ENCODE measurements at places on chromosomes 1 and 21. TPM values are rescaled to one million over a fixed set of nuclear protein-coding genes. Genes with fewer than 3 reads are reported as not detected.

GRCh38 chr21:44428281-44428960, 26.9 kb upstream of the LRRC3 start:
- no peak overlapping the region for H3K27ac ChIP-seq
- H3K4me3 ChIP-seq: no peak overlapping the region
- H3K27me3 ChIP-seq: no peaks in the 10 kb centered on the region
- H3K4me1 ChIP-seq: no peaks in the 10 kb centered on the region

KCNN3 gene
- total RNA-seq: 0.99 TPM

- H3K36me3 ChIP-seq: no peaks in the 10 kb centered on the region
- H3K4me1 ChIP-seq: peaks cover 3% of the 10 kb centered on the region
- no peak overlapping the region for H3K4me3 ChIP-seq
- DNase-seq: peak; percentile 79
Measured at GRCh38 chr1:33086384-33086850, 5.5 kb downstream of the AZIN2 start.

DNA sequence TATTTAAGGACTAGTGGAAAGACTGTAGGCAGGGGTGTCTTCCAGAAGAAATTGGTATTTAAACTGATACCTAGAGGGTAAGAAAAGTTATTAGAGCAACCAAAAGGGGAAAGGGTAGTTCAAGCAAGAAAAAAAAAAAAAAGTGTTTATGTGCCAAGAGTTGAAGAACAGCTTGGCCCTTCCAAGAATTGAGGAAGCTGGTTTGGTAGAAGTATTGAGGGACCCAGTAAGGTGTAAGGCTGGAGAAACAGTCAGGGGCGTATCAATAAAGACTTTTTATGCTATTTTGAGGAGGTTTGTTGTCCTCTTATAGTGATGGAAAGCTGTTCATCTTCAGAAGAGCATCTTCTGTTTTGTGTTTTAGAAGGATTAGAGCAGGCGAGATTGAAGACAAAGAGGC, 108.3 kb downstream of the PTPRC start:
- DNase-seq: no peak
- H3K27me3 ChIP-seq: no peaks in the 10 kb centered on the region
- H3K36me3 ChIP-seq: no peaks in the 10 kb centered on the region
- no peak overlapping the region for H3K4me3 ChIP-seq

- H3K27me3 ChIP-seq: no peaks in the 10 kb centered on the region
- no peak overlapping the region for H3K27ac ChIP-seq
- no peaks in the 10 kb centered on the region for H3K36me3 ChIP-seq
- DNase-seq: no peak
- no peak overlapping the region for H3K4me3 ChIP-seq
Measured at GRCh38 chr1:219433001-219433400, 179.9 kb downstream of the ZC3H11B start.

- no peak for DNase-seq
- H3K27ac ChIP-seq: no peak overlapping the region
- no peaks in the 10 kb centered on the region for H3K36me3 ChIP-seq
- no peaks in the 10 kb centered on the region for H3K4me1 ChIP-seq
Measured at GRCh38 chr1:187696073-187696472, 867.3 kb downstream of the PLA2G4A start.

KRTAP13-2 gene
- 2.3 TPM for total RNA-seq

SFPQ gene
- 221 TPM for total RNA-seq

CD160 gene
- total RNA-seq: 0.61 TPM

DNA sequence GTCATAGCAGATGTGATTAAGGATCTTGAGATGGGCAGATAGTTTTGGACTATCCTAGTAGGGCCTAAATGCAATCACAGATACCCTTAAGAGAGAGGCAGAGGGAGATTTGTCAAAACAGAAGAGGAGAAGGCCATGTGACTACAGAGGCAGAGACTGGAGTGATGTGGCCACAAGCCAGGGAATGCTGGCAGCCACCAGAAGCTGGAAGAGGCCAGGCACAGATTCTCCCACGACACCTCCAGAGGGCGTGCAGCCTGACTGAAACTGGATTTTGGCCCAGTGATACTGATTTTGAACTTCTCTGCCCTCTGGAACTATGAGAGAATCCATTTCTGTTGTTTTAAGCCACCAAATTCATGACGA, 52.1 kb upstream of the EPS8L3 start:
- no peaks in the 10 kb centered on the region for H3K36me3 ChIP-seq
- no peak for DNase-seq
- no peaks in the 10 kb centered on the region for H3K27me3 ChIP-seq
- H3K4me3 ChIP-seq: no peak overlapping the region
- no peak overlapping the region for H3K27ac ChIP-seq

DNA sequence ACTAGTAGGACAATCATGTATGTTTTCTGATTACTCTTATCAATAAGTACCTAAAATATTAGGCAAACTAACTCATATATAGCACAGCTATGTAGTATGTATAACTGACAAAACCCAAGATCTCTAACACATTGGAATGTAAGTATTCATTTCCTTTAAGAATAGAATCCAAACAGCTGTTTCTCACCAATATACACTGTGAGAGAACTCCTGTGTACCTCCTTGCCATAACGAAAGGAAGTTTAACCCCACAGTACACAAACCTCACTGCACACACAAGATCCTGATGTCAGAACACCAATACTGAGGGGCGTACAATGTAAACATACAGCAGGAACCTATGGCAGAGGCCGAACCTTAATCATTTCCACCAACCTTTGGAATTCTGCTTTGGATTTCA, 113.0 kb downstream of the SMYD3 start:
- H3K4me1 ChIP-seq: no peaks in the 10 kb centered on the region
- no peak for DNase-seq
- no peak overlapping the region for H3K4me3 ChIP-seq
- H3K27me3 ChIP-seq: no peaks in the 10 kb centered on the region
- H3K36me3 ChIP-seq: no peaks in the 10 kb centered on the region

DNA sequence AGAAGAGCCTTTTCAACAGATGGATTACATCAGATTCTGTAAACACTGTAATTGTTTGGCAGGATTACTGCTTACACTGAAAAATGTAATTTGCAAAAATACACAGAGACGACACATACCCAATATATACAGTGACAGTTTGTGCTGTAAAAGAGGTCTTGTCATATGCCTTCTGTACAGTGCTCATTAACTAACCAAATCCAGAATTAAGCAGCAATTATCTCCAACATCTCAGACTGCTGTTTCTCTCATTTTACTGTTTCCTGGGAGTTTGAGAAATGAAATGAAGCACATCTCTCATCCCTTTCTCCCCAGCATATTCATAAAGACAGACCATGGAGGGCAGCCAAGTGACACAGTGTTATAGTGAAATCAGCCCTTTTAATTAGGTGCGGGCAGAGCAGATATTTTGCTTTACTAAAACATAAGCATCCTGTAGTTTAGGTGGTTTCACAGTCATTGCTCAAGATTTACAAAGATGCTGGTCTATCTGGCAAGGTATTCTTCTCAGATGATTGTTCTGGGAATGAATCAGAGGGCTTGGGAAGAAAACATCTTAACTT, 618.4 kb upstream of the USP24 start:
- H3K4me1 ChIP-seq: no peaks in the 10 kb centered on the region
- no peak for DNase-seq
- no peak overlapping the region for H3K27ac ChIP-seq
- H3K27me3 ChIP-seq: no peaks in the 10 kb centered on the region
- no peaks in the 10 kb centered on the region for H3K36me3 ChIP-seq

FAM89A gene
- total RNA-seq: 3.6 TPM

DNA sequence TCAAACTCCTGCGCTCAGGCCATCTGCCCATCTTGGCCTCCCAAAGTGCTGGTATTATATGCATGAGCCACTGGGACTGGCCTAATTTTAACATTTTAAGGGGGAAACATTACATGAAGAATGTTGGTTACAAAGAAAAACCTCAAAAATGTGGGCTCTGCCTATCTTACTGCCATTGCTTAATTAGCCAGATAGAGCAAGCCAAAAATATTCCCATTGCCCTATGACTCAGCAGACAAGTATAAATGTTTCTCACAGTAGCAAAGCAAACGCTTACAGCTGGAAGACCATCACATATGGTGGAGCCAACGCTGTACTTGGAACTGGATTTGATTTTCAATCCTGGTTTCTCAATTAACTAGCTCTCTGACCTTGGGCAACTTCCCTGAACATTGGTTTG, 502.0 kb downstream of the SMYD3 start:
- no peak overlapping the region for H3K4me3 ChIP-seq
- H3K4me1 ChIP-seq: no peaks in the 10 kb centered on the region

GRCh38 chr1:1182491-1183220, 9.0 kb downstream of the TTLL10 start:
- H3K27me3 ChIP-seq: peaks cover 3% of the 10 kb centered on the region
- no peak for DNase-seq
- H3K36me3 ChIP-seq: no peaks in the 10 kb centered on the region
- H3K4me1 ChIP-seq: no peaks in the 10 kb centered on the region

- H3K27ac ChIP-seq: no peak overlapping the region
- H3K4me1 ChIP-seq: no peaks in the 10 kb centered on the region
- no peak for DNase-seq
Measured at GRCh38 chr1:53585565-53585964, 126.4 kb downstream of the DMRTB1 start.

TMPRSS3 gene
- 0.82 TPM for total RNA-seq

GRCh38 chr1:200873671-200874397, 1.1 kb downstream of the GPR25 start:
- no peak for DNase-seq
- H3K36me3 ChIP-seq: no peaks in the 10 kb centered on the region
- H3K27ac ChIP-seq: no peak overlapping the region
- peak overlapping the region; percentile 24 for H3K4me3 ChIP-seq

- no peak overlapping the region for H3K4me3 ChIP-seq
- H3K27ac ChIP-seq: no peak overlapping the region
- H3K27me3 ChIP-seq: no peaks in the 10 kb centered on the region
- no peaks in the 10 kb centered on the region for H3K36me3 ChIP-seq
- H3K4me1 ChIP-seq: no peaks in the 10 kb centered on the region
- peak; percentile 53 for DNase-seq
Measured at GRCh38 chr1:152347116-152347728, 12.6 kb downstream of the FLG2 start.

GRCh38 chr1:224199679-224200078, 16.6 kb downstream of the DEGS1 start:
- no peaks in the 10 kb centered on the region for H3K36me3 ChIP-seq
- no peak for DNase-seq
- H3K27ac ChIP-seq: no peak overlapping the region
- H3K27me3 ChIP-seq: no peaks in the 10 kb centered on the region

DNA sequence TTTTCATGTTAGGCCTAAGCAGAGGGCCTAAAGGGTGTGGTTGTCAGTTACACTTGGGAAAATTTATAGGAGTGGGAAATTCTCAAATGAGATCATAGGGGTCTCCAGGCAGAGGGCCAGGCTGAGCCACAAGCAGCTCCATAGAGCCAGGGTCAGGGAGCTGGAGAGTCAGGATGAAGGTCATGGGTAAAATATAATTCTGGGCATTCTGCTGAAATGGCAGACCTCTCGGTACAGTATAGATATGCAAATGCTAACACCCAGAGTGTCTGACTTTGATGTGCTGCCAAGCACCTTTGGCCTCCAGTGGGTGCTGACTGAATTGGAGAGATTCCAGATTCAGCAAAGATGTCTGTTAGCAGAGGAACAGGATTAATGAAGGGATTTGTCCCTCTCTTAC, 40.1 kb downstream of the DNM3 start:
- H3K27ac ChIP-seq: no peak overlapping the region
- peak; percentile 47 for DNase-seq
- H3K4me3 ChIP-seq: no peak overlapping the region
- H3K4me1 ChIP-seq: no peaks in the 10 kb centered on the region
- no peaks in the 10 kb centered on the region for H3K36me3 ChIP-seq

DNA sequence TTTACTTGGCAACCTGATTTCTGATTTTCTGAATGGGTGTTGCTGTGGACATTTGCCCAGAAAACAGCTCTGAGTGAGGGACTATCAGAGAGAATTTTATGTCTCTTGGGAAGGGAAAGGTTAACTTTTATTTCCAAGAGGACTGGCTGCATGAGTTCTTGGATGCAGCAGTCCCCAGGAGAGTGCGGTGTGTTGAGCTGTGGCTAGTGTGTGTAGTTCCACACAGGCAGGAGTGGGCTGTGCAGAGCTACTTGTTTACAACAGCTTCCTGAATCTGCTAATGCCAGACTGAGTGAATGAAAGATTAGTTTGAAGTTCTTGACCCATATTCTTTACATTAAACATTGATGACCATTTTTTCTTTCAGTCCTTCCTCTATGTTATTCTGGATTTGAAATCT, 41.0 kb upstream of the APOBEC4 start:
- no peak overlapping the region for H3K27ac ChIP-seq
- no peak for DNase-seq
- H3K36me3 ChIP-seq: no peaks in the 10 kb centered on the region
- H3K27me3 ChIP-seq: no peaks in the 10 kb centered on the region
- H3K4me1 ChIP-seq: no peaks in the 10 kb centered on the region

DNA sequence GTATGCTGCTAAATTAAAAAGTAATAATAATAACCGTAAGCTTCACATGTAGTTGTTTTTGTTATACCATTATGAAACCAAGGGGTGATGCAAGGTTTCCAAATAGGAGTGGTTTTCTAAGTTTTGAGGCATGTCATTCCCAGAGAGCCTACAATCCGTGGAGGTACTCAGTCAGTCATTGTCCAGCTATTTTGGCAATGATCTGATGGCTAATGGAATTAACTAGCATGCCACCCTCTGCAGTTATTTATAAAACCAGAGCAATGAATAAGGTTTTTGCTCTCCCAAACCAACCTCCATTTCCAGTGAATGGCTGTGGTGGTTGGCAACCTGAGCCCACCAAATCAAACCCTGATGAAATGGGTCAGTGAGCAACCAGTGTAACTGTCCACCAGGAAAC, 106.4 kb downstream of the TBX15 start:
- no peaks in the 10 kb centered on the region for H3K4me1 ChIP-seq
- no peak for DNase-seq
- no peak overlapping the region for H3K4me3 ChIP-seq
- H3K27ac ChIP-seq: no peak overlapping the region
- no peaks in the 10 kb centered on the region for H3K36me3 ChIP-seq
- H3K27me3 ChIP-seq: no peaks in the 10 kb centered on the region

DNA sequence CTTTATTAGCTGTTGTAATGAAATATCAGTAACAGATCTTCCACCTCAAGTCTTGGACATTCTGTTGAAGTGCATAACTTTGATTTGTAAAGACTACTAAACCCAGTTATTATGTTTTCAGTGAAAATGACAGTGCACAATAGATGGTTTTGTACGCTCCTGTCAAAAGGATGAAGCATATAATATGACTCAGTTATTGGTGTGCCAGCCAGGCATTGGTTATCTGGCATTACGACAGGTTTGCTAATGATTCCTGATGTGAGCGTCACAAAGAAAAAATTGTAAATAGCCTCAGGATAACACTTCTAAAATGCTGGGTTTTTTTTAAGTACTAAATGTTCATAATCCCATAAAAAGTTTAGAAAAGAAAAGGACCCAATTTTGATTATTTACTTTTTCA, 147.9 kb downstream of the MAGI3 start:
- H3K4me1 ChIP-seq: no peaks in the 10 kb centered on the region
- DNase-seq: no peak
- no peaks in the 10 kb centered on the region for H3K27me3 ChIP-seq
- no peak overlapping the region for H3K27ac ChIP-seq
- no peak overlapping the region for H3K4me3 ChIP-seq

GRCh38 chr1:45008516-45008915, 2.6 kb downstream of the HECTD3 start:
- H3K27ac ChIP-seq: no peak overlapping the region
- DNase-seq: no peak
- peaks cover 12% of the 10 kb centered on the region for H3K4me1 ChIP-seq
- H3K4me3 ChIP-seq: no peak overlapping the region
- peaks cover 33% of the 10 kb centered on the region for H3K36me3 ChIP-seq
- H3K27me3 ChIP-seq: no peaks in the 10 kb centered on the region

Measured in colonic mucosa (tissue), 4 donors.